ENCODE measurements at places on chromosomes 3 and 15.

DNA sequence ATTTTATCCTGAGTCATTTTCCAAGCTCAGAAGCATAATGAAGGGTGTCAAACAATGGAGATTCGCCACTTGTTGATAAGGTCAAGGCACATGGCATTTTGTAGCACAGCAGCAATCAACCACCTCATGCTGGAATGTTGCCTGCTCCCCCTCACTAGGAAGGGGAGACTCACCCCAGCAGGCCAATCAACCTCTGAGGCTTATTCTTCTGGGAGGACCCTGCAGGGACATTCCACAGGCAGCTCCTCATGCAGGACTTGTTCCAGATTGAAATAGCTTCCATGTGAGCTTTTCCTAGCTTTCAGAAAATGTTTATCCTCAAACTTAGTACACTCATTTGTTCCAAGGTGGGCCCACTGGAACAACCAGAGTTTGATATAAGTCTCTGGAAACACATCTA, 77.6 kb downstream of the SSR3 start:
- DNase-seq, result no peak

- no peak for DNase-seq
These were observed 6.2 kb upstream of the SSUH2 start for GRCh38 chr3:8650583-8651416.

DNA sequence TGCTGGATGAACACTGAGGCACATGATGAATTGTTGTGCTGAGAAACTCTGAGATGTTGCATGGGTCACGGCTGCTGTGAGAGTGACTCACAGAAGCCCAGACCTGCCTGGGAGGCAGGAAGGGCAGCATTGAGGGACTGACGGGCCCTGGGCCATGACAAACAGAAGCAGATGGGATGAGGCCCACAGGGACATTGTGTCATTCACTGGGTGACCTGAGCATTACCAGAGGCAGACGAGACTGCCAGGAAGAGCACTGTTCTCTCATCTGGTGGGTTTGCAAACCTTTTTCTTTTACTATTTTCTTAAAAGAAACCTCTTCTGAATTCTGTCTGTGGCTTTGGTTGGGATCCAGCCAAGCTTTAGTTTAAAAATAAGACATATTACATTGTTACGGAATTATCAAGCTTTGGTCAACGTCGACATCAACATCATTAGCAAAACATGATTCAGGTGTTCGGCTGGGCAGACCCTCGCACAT, 67.8 kb downstream of the BDH1 start:
- peak; percentile 80 for DNase-seq

DNA sequence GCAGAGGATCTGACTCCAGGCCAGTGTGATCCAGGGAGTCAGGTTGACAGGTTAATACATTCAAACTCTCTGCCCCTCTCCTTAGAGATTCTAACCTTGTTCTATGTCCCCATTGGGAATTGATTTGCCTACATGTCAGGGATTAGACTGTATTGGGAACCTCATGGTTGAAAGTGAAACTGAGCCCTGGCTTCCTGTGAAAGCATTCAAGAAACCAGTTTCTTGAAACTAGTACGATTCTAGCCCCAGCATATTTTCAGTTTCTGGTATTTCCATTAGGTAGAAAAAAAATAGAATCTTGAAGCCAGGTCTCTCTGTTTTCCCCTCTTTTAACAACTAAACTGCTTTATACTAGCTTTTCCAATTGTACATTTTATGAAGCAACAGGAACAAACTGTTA, 140.4 kb upstream of the ABI3BP start:
- no peak for DNase-seq

DNA sequence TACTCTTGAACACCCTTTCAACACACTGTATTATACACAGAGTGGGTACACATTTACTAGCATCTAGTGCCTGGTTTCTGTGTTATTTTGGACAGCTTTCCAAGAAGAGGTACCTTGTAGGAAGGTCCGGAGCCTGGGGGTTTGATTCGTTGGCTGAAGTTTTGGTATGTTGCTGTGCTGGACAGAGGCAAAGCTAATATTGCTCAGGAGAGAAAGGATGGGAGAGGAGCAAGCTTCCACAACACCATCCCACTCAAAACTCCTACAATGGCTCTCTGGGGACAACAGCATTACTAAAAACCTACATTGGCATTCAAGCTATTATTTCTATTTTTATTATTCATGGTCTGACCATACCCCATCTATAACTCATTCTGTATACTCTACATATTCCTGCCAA, 1.1 kb upstream of the LYSMD2 start:
- peak; percentile 16 for DNase-seq

DNA sequence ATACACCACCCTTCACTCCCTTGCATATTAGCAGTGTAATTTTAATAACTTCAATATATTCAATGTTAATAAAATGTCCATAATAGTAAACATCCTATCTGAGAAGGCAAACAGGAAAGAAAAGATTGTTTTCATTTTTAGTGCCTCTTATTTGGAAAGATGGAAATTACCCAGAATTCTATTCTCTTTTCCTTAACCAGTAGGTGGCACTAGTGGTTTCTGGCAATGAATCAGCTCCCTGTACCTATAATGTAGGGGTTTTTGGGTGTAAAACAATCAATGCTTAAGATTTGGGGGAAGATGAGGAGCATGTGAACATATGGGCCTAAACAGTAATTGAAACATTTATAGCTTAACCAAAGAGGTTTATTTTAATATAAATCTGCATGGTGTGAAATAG, 5.7 kb upstream of the SEMA6D start:
- peak; percentile 32 for DNase-seq

GRCh38 chr3:3705090-3705775, 94.0 kb upstream of the LRRN1 start:
- no peak for DNase-seq

DNA sequence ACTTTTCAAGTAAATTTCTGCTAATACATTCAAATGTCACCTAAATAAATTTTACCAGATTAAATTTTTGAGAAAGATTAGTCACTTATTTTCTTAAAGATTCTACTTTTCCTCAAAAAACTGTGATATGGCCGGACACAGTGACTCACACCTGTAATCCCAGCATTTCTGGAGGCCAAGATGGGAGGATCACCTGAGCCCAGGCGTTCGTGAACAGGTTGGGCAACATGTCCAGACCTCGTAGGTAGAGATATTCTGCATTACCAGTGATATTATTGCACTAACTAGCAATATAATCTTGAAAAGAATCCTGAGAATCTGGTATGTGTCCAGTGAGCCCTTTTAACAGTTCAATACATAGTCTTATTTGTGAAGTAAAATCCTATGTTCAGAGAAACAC, 61.7 kb downstream of the CBLB start:
- no peak for DNase-seq

DNA sequence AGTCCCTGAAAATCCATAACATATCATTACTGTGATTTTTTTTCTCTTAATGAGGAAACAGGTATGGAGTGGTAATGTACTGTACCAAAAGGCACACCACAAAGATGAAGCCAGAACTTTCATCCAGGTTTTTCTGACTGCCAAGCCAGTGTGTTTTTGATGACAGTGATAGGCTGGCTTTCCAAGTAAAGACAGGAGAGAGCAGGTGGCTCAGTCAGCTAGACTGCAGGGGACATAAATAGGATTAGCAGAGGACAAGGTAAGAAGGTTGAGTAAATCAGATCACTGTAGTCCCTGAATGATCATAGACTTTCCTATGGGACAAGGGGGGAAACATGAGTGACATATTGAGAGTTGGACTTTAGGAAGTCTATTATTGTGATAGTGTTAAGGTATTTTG, 127.9 kb downstream of the GADL1 start:
- no peak for DNase-seq

DNA sequence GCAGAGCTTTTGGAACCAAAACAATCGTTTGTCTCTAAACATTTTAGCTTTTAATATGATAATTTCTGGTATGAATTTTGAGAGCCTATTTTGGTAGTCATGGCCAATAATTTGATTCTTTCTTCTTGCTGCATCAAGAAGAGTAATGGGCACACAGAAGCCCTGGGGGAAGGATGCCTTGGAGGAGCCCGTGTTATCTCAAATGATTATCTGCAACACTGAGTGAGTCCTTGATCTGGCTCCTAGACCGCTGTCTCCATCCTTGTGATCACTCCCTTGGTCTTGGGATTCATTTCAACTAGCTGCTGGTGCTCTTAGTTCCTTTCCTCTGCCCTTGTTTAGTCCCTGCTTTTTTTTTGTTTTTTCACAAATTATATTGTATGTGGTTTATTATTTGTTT, 77.9 kb upstream of the CCNL1 start:
- no peak for DNase-seq

- DNase-seq, result no peak
These were observed 97.9 kb upstream of the NANOGP8 start for GRCh38 chr15:35182841-35183479.

DNA sequence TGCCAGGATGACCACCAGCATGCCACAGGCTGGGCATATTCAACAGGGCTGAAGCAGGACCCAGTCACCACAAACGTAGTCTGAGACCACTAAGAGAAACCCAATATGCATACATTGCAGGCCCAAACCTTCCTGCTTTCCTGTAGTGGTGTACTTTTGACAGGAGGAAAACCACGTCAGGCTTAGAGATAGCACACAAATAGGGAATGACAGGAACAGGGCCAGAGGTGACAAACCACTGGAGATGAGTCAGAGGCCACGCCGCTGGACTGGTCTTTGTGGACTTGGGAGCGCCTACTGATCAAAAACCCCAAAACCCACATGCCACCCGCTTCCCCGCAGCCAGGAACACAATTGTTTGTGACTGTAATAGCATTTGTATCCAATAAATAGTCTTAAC, 3.6 kb upstream of the EFCAB12 start:
- DNase-seq, result no peak

- no peak for DNase-seq
These were observed 96.7 kb upstream of the MITF start for GRCh38 chr3:69642606-69643005.

GRCh38 chr3:110903771-110904519, 167.7 kb upstream of the NECTIN3 start:
- no peak for DNase-seq

- no peak for DNase-seq
These were observed 278.2 kb upstream of the STT3B start for GRCh38 chr3:31254483-31254882.

DNA sequence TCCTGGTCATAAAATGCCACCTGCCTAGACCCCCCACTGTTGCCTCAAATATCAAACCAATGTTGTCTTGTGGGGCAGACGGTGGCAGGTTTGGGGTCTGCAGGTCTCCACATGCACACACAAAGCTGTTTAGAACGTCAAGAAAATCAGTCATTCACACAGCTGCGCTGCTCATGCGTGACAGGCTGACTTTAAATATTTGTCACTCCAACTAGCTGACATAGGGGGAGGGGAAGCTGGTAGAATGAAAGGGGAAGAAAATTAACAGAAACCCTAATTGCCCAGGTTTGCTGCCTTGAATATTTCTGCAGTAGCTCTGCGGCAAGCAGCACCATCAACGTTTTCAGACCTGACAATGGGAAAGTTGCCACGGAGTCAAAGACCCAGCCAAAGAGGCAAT, 201.8 kb downstream of the ABHD5 start:
- peak; percentile 36 for DNase-seq

DNA sequence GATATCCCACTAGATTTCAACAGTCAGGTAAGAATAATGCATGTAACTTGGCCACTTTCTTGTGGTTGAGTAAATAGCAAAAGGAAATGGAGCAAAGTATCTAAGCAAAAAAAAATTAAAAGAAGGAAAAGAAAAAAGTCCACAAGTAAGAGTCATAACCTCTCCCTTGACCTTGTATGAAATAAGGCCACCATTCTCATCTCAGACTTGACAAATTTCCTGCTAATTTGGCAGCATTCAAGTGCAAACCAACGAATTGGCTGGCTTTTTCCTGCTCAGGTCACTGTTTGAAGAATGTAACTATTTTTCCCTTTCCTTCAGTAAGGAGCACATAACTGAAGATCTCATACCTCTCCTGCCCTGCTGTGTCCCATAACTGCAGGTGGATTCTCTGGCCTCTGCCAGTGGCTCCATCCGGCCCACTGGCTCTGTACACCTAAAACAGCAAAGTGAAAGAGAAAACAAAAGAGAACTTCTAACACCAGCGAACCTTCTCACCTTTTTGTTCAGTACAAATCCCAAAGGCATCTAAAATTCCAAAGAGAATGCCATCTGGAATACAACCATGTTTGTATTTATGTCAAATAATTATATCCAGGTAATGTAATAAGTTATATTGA, 33.4 kb upstream of the RSL24D1 start:
- DNase-seq, result no peak

GRCh38 chr15:82799183-82799841, 6.6 kb downstream of the FSD2 start:
- no peak for DNase-seq

- DNase-seq, result no peak
These were observed 170.6 kb downstream of the MYRIP start for GRCh38 chr3:39980058-39980457.

- no peak for DNase-seq
These were observed 21.3 kb downstream of the RTF1 start for GRCh38 chr15:41438206-41438605.

- no peak for DNase-seq
These were observed 22.6 kb upstream of the UMPS start for GRCh38 chr3:124707656-124708062.

DNA sequence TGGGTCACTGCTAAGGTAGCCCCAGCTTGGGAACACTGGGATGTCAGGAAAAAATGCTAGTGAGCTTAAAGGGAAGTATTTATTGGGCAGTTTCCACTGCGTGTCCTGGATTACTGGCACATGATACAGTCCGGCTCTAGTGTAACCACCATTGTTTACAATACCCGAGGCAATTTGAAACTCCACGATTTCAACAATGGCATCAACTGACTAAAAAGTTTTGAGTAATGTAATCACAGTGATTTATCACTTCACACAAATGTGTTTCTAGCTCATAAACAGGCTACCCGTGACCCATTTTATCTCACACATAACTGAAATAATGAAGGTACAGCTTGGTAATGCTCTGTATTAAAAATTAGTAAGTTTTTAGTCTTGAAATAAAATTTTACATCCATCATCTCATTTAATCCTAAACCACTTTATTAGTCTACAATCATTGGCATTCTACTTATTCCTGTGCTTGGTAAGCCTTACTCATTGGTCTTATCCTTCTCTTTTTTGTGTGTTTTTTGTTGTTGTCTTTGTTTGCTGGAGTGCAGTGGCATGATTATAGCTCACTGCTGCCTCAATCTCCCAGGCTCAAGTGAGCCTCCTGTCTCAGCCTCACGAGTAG, 7.6 kb downstream of the ZMAT3 start:
- no peak for DNase-seq

DNA sequence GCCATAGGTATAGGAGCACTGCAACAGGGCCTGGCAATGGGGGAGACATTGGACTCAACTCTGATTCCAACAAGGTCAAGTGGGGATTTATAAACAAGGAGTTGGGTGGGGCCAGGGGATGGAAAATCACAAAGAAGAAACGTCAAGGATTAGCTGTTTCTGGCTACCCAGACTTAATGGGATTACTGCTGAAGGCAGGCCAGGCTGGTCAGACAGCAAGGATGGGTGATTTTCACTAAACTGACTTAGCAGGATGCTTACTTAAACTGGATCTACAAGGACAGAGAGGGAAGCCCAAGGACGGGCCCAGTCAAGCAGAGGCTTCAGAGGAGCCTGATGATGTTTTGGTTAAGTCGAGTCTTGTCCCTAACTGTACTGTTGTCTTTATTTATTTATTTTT, 76.2 kb downstream of the USP13 start:
- DNase-seq, result no peak

GRCh38 chr3:112360561-112360960, 27.6 kb downstream of the CD200 start:
- no peak for DNase-seq

- no peak for DNase-seq
These were observed 332.9 kb downstream of the TIGIT start for GRCh38 chr3:114626751-114627150.

- no peak for DNase-seq
These were observed 54.5 kb downstream of the KIF9 start for GRCh38 chr3:47228088-47228487.

- no peak for DNase-seq
These were observed 315.6 kb upstream of the ATP10A start for GRCh38 chr15:26178640-26179220.

Measured in DMS53 (cell line).